Activated CD4-positive, alpha-beta T cell treated with anti-CD3 and anti-CD28 coated beads, Interleukin-2, Interleukin-6, amounts not matched to agents 100 ng/mL and 50 ng/mL, durations not matched to agents 16 hours and 8 hours (primary cell): ENCODE measurements at places on chromosomes 16 and 17.

- no peak for DNase-seq
Measured at GRCh38 chr17:43897831-43898230, 9.5 kb downstream of the MPP2 start.

DNA sequence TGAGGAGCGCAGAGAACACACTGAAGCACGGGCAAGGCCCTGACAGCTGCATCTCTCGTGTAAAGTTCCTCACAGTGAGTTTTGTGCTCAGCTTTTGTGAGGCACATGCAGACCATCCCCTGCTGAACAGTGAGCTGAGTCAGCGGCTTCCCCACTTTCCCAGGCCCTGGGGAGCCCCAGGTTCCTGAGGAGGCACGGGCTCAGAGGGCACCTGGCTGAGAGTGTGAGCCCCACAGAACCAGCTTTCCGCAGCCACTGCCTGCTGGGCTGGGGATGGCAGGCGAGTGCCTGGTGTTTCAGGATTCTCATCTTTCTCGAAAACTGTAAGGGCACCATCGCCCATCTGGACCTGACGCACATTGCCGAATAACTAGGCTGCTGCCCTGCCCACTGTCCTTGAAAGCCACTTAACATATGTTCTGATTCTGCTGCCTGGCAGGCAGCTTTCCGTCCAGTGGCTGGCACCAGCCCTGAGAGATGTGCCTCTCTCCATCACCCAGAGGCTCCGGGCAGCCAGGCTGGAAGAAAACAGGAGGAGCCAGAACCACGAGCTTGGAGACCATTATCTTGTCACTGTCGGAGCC is 266.7 kb upstream of the FOXF1 start:
- DNase-seq, result no peak

- DNase-seq, result no peak
Measured at GRCh38 chr17:8898126-8898525, 30.7 kb upstream of the PIK3R6 start.

- no peak for DNase-seq
Measured at GRCh38 chr17:18975597-18975996, 23.6 kb downstream of the SLC5A10 start.

DNA sequence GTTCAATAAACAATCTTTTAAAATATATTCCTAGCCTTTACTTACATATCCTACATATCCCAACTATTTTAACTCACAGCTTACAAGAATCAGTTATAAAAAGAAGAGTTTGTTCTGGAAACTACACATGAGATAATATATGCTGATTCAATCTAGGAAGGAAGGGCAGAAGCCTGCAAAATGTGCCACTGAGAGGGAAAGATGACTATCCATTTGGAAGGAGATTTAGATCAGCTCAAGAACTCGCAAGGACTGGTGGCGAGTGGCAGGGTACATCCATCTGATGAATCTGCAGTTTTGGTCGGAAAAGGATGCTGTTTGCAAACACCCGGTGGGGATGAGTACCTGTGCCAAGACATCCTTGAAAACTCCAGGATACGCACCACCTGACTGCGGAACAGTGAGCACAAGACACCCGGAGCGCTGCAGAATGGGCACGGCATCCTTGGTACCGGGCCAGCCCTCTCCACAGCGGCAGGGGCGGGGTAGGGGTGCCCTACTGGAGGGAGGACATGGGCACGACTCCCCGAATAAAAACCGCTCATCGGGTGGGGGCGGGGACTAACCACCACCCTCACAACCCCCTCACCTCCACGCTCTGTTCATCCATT is 723 bp downstream of the TRIM37 start:
- peak; percentile 80 for DNase-seq

DNA sequence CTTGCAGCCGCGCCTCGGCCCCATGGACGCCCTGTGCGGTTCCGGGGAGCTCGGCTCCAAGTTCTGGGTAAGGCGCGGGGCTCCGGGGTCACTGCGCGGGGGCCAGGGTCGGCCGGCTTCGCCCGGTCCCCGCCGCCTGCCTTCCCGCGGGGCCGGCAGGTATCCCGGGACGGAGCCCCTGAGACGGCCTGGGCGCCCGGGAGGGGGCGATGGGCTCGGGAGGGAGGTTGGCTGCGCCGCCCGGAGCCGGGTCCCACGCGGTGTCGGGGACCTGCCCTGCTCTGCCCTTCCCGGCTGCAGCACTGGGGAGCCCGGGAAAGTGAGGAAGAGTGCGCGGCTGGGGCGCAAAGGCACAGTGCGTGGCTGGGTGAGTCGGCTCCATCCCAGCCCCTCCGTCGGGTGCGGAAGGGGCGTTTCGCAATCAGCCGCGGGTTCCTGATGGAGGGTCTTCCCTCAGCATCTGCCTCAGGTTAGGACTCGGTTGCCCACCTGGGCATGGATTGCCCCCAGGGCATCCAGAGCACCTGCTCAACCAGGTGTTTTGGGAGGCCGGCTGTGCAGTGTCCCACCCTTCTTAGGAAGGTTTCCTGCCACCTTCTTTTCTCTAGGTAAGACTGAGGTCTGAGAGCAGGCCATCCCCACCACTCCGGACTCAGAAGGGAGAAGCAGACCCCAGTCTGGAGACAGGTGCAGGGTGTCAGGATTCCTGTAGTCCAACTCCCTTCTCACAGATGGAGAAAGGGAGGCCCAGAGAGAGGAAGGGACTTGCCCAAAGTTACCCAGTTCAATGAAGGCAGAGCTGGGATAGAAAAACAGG is 442 bp downstream of the ABCC3 start:
- DNase-seq, result no peak

DNA sequence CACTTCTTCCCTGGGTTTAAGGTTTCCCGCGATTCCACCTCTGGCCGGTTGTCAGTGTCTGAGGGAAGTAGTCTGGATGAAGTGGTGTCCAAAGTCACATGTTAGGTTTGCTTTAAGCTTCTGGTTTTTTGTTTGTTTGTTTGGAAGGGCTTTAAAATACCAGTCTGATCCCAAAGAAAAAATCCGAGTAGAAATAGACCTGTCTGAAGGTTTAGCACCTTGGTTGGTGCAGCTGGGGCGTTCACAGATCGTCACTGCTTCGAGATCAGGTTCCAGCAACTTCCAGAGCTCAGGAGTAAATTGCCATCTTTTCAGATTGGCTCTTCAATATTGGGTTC is 567 bp downstream of the TMEM97 start:
- no peak for DNase-seq

DNA sequence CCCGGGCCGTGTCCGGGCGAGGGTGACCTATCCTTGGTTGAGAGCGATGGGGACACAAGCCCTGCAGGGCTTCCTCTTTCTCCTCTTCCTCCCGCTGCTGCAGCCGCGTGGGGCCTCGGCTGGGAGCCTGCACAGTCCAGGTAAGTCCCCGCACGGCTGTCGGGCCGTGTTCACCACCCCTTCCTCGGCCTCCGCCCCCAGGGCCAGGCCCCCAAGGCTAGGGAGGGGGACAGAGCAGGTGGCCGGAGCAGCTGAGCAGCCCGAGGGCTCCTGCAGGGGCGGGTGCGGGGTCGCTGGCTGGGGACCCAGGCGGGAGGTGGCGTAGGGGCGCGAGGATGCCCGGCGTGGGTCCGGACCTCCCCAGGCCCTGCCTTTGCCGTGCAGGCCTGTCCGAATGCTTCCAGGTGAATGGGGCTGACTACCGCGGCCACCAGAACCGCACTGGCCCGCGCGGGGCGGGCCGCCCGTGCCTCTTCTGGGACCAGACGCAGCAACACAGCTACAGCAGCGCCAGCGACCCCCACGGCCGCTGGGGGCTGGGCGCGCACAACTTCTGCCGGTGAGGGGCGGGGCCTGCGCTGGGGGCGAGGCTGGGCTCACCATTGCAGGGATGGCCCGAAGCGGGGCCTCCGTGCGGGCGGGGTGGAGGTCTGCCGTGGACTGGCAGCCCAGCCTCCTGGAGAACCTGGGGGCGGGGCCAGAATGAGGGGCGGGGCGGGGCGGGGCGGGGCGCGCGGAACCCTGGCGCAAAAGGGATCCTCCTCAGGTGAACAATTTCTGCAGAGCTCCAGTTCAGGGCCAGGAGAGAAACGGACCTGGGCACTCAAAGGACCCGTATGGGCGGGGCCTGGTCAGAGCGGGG is 631 bp downstream of the KREMEN2 start:
- DNase-seq, result peak; percentile 77

DNA sequence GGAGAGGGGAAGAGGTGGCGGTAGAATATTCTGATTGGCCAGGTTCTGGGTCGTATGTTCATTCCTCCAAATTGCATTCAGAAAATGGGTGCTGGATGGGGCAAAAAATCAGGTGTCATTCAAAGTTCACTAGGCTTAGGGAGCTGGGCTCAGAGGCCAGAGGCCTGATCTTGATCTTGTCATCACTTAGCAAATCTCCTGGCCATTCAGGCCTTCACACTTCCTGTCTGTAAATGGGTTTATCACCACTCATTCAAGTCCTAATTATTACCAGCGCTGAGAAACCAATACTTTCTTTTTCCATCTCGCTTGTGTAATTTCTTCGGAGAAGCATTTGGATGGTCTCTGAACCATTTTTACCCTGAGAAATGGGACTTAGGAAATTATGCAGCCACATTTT is 50.8 kb downstream of the BMERB1 start:
- no peak for DNase-seq

GRCh38 chr17:43769859-43770258 is 8.9 kb downstream of the DUSP3 start:
- DNase-seq, result no peak

DNA sequence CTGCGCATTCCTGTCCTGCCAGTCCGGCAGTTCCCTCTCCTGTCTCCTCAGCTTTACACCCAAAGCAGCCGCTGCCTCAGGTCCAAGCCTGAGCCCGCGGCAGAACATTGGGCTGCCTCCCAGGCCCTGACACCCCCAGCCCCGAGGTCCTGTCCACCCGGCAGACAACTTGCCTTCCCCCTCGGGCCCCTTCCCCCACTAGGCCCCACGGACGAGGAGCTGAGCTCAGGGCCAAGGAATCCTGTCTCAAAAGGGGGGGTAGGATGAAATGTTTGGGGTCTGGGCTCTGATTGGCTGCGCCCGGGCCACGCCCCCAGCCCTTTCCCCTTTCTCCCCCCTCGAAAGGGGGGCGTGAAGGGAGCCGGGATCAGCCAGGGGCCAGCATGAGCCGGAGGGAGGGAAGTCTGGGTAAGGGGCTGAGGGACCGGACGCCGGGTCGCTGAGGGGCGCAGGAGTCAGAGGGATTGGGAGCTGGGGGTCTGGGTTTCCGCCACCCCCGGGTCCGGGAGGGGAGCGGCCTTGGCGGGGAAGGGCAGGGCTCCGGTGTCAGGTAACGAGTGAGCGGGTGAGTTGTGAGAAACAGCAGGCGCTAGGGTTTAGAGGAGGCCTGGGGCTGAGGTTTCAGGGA is at the start of gene CTF1:
TSS of gene CTF1 (plus strand) at position 354 of the 628 bp plus-strand sequence. CDS start at position 384, 30 bp downstream.
- no peak for DNase-seq

DNA sequence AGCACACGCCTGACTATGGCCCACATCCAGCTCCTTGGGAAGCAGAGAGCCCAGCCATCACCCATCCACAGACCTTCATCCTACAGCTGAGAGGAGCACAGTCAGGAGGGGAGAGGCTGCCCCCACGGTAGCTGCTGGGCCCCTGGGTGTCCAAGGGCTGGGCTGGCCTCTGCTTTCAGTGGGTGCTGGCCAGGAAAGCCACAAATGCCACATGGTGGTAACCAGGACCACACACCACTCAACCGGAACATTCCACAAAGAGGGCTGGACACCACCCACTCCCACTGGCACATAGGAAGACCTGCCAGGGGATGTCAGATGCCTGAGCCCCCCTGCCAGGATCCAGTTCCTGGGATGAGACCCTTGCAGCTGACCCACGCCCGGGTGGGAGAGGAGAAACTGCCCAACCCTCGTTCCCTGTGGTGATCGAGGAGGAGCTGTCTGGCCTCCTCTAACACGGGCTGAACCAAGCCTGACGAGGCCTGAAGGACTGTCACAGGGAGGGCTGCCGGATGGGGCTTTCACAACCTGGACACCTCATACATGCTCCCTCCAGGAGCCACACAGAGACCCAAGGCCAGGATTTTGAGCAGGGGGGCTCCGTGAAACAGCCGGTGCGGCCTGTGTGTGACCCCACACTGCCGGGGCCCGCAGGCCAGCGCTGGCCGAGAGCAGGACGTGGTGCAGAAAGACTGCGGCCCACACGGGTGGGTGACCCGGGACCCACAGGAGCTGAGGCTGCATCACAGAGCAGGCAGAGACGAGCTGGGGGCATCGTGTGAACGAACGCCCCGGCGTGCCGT is 30.7 kb downstream of the PIEZO1 start:
- no peak for DNase-seq

- DNase-seq, result no peak
Measured at GRCh38 chr17:76414334-76415295, 30.2 kb downstream of the SPHK1 start.

DNA sequence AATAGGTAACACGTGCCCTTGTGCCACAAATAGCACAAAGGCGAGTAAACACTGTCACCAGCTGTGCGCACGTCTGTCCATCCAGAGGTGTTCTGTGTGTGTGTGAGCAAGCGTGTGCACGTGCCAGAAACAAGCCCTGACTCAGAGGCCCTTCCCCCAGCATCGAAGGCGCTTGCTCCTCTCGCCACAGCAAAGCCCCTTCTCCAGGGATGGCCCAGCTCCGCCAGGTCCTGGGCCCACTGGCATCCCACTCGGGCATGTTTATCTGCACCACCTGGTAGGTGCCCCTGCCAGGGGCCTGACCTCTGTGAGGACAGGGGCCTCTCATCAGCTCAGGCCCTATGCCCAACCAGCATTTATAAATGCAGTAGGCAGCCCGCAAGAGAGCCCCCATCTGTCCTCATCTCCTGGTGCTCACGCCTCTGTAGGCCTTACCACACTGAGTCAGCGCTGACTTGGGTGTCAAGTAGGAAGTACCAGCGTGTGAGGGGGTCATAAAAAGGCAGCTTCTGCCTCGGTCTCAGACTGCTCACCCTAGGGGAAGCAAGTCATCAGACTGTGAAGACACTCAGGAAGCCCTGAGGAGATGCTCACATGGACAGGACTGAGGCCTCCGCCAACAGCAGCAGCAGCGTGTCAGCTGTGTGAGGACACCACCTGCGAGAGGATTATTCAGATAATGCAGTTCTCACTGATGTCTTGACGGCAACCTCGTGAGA is 10.8 kb downstream of the TMEM235 start:
- no peak for DNase-seq

GRCh38 chr16:57721356-57722209 is 14.0 kb upstream of the KATNB1 start:
- DNase-seq, result no peak

GRCh38 chr17:50657627-50658026 is 22.9 kb downstream of the ABCC3 start:
- DNase-seq, result no peak

DNA sequence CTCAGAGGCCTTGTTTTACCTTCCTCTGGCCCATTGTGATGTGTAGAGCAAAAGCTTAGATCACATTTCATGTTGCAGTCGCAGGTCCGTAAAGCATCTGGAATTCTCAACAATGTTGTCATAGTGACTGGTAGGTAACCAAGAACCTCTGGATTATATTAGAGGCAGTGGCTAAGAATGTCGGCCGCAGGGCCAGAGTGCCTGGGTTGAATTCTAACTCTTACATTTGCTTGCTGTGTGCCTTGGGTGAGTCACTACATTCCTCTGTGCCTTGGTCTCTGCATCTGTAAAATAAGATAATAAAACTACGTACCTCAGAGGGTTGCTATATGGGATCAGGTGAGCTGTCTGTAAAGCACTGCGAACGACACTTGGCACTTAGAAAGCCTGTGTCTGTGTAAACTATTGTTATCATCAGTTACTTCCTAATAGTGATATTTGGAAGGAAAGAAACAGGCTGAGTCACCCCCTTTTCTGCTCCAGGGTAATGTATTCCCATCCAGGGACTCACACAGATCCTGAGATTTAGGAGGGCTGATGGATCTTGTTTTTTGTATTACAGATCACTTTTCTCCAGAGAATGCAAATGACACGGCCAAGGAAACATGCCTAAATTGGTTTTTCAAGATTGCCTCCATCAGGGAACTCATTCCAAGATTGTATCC is 52.2 kb downstream of the VPS35L start:
- DNase-seq, result no peak

- DNase-seq, result no peak
Measured at GRCh38 chr17:82649501-82650261, 1.4 kb upstream of the WDR45B start.

GRCh38 chr16:53643474-53643873 is 60.2 kb downstream of the RPGRIP1L start:
- DNase-seq, result no peak
